ENCODE measurements at places on chromosomes 5 and 9. TPM values are rescaled to one million over a fixed set of nuclear protein-coding genes. Genes with fewer than 3 reads are reported as not detected.

GIN1 gene
- 3.7 TPM for polyA plus RNA-seq

PCDHGA5 gene
- polyA plus RNA-seq, result 0.04 TPM

LCN6 gene
- polyA plus RNA-seq, result not detected

PCDHGC4 gene
- not detected for polyA plus RNA-seq

CDKN2A gene
- polyA plus RNA-seq, result 1.1 TPM

PDLIM4 gene
- not detected for polyA plus RNA-seq

NELFB gene
- 17.3 TPM for polyA plus RNA-seq

TPPP gene
- polyA plus RNA-seq, result 0.02 TPM

CFAP157 gene
- 0.06 TPM for polyA plus RNA-seq

CBY3 gene
- not detected for polyA plus RNA-seq

FABP6 gene
- polyA plus RNA-seq, result not detected

DNAI1 gene
- not detected for polyA plus RNA-seq

CSF1R gene
- 180 TPM for polyA plus RNA-seq

MAP1B gene
- not detected for polyA plus RNA-seq

ZNF354B gene
- 1.1 TPM for polyA plus RNA-seq

ADAMTS16 gene
- polyA plus RNA-seq, result not detected

IFNK gene
- polyA plus RNA-seq, result not detected
